ENCODE measurements at places on chromosomes 3 and 15. TPM values are rescaled to one million over a fixed set of nuclear protein-coding genes. Genes with fewer than 3 reads are reported as not detected.

- no peak overlapping the region for H3K4me3 ChIP-seq
- no peaks in the 10 kb centered on the region for H3K36me3 ChIP-seq
- DNase-seq = no peak
- H3K27me3 ChIP-seq = no peaks in the 10 kb centered on the region
Measured at GRCh38 chr3:9015250-9015649, 52.0 kb upstream of the RAD18 start.

The PSTPIP1 gene
- total RNA-seq = not detected

- H3K4me3 ChIP-seq = no peak overlapping the region
- H3K27ac ChIP-seq = no peak overlapping the region
- H3K27me3 ChIP-seq = no peaks in the 10 kb centered on the region
- DNase-seq = no peak
- H3K36me3 ChIP-seq = no peaks in the 10 kb centered on the region
- peaks cover 30% of the 10 kb centered on the region for H3K4me1 ChIP-seq
Measured at GRCh38 chr3:173748105-173748504, 350.6 kb downstream of the NLGN1 start.

The PLA2G4D gene
- not detected for total RNA-seq

The SGO1 gene
- 29.4 TPM for total RNA-seq

- H3K4me1 ChIP-seq = peaks cover 7% of the 10 kb centered on the region
- H3K27ac ChIP-seq = no peak overlapping the region
- no peak overlapping the region for H3K4me3 ChIP-seq
- DNase-seq = no peak
- H3K36me3 ChIP-seq = peaks cover 12% of the 10 kb centered on the region
Measured at GRCh38 chr3:138326866-138327595, 2.6 kb downstream of the NME9 start.

The ASB14 gene
- total RNA-seq = 0.40 TPM

GRCh38 chr3:144018776-144019175 lies 47.2 kb downstream of the DIPK2A start:
- no peaks in the 10 kb centered on the region for H3K36me3 ChIP-seq
- H3K27me3 ChIP-seq = no peaks in the 10 kb centered on the region
- H3K4me1 ChIP-seq = no peaks in the 10 kb centered on the region
- no peak for DNase-seq

- H3K27ac ChIP-seq = peak overlapping the region; percentile 47
- DNase-seq = no peak
- H3K36me3 ChIP-seq = peaks cover 19% of the 10 kb centered on the region
- no peaks in the 10 kb centered on the region for H3K27me3 ChIP-seq
- peaks cover 66% of the 10 kb centered on the region for H3K4me1 ChIP-seq
Measured at GRCh38 chr3:4748701-4749378, 230.4 kb upstream of the BHLHE40 start.

The SUCNR1 gene
- total RNA-seq = 0.07 TPM

- H3K4me3 ChIP-seq = no peak overlapping the region
- H3K27me3 ChIP-seq = peaks cover 56% of the 10 kb centered on the region
- H3K27ac ChIP-seq = no peak overlapping the region
- no peak for DNase-seq
- H3K36me3 ChIP-seq = no peaks in the 10 kb centered on the region
Measured at GRCh38 chr15:74252291-74252690, 16.2 kb downstream of the CCDC33 start.

DNA sequence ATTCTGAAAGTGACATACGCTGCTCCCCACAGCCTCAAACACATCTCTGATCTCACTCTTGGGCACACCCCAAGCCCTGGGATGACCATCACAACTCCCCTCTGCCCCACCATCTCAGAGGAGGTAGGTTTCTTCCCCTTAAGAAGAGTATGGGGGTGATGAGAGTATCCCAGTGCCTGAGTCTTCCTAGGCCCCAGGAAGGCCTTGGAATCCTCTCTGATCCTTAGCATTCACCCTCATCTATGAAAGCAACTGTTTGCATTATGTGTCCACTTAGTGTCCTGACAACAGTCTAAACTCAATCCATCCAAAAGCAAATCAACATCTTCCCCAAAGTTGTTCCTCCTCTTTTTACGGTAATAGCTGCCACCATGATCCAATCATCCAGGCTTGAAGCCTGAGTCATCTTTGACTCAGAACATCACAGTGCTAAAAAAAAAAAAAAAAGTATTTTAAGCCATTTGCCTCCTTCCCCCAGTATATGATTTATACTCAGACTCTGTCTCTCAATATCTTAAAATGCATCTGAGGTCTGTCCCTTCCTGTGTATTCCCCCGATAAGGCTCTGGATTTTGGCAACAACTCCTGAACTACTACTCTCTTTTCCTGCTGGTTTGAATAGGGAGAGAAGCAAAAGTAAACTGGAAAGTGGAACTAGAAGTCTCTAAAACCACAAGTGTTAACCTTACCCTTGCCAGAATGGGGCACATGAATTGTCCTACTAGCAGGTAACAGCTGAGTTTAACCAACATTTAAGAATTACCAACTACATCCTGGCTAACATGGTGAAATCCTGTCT lies 22.5 kb downstream of the POPDC2 start:
- no peaks in the 10 kb centered on the region for H3K27me3 ChIP-seq
- no peak overlapping the region for H3K27ac ChIP-seq
- H3K36me3 ChIP-seq = no peaks in the 10 kb centered on the region
- DNase-seq = no peak

DNA sequence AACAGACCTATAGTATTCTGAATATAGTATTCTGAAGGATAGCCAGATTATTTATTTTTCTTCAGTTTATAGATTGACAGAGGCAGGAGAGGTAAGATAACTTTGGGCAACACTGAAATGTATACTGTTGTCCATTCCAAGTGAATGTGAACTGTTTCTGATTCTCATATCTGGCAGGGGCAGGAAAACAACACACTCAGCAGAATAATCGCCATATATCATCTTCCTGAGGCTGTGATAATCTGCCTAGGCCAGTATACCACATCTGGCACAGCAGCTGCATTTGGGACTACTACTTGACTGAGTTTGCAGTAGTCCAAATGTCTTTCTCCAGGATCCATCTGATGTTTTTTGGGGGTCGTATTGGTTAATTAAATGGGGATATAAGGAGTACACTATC lies 22.4 kb upstream of the SETD2 start:
- DNase-seq = no peak
- H3K4me3 ChIP-seq = no peak overlapping the region
- no peaks in the 10 kb centered on the region for H3K27me3 ChIP-seq
- no peaks in the 10 kb centered on the region for H3K4me1 ChIP-seq

DNA sequence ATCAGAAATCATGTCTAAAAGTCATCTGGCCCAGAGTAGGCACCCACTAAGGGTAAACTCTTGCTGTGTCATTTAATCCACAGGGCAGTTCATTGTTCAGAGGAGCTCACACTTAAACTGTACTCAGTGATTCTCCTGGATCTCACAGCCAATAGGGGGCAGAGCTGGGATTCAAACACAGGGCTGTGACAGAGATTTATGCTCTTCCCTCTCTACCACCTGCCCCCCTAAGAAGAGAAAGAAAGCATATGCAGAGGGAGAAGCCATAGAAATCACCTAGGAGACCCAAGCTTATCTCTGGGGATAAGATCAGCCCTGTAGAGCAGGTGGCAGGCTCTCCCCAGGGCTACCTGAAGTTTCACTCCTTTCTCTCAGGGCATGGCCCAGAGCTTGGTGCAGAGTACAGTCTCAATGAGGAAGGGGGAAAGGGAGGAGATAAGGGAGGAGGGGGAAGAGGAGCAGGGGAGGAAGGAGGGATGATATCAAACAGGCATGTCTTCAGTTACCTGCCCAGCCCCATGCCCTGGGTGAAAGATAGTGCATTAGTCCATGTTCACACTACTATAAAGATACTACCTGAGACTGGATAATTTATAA lies 51.8 kb upstream of the ADPGK start:
- H3K4me3 ChIP-seq = no peak overlapping the region
- no peaks in the 10 kb centered on the region for H3K36me3 ChIP-seq
- H3K4me1 ChIP-seq = no peaks in the 10 kb centered on the region
- peaks cover 92% of the 10 kb centered on the region for H3K27me3 ChIP-seq
- no peak overlapping the region for H3K27ac ChIP-seq

The NRG4 gene
- 0.71 TPM for total RNA-seq

The TRH gene
- not detected for total RNA-seq

The SEMA5B gene
- not detected for total RNA-seq

DNA sequence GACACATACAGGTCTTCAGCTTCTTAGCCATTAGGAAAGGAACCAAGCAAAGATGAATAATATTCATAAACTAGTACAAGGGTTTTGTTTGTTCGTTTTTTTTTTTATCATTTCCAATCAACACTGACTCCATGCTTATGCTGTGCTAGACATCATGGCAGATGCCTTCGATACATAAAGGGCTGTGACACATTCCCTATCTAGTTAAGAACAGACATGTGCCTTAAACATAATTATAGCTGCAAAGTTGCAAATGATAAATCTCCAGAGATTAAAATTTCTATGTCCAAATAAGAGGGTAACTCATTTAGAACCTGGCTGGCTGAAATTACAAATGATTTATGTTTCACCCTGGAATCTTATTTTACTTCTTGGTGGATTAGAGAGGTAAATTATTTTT lies 386.4 kb downstream of the LSAMP start:
- H3K36me3 ChIP-seq = no peaks in the 10 kb centered on the region
- H3K4me1 ChIP-seq = peaks cover 9% of the 10 kb centered on the region
- no peak overlapping the region for H3K27ac ChIP-seq
- DNase-seq = no peak
- H3K27me3 ChIP-seq = no peaks in the 10 kb centered on the region

DNA sequence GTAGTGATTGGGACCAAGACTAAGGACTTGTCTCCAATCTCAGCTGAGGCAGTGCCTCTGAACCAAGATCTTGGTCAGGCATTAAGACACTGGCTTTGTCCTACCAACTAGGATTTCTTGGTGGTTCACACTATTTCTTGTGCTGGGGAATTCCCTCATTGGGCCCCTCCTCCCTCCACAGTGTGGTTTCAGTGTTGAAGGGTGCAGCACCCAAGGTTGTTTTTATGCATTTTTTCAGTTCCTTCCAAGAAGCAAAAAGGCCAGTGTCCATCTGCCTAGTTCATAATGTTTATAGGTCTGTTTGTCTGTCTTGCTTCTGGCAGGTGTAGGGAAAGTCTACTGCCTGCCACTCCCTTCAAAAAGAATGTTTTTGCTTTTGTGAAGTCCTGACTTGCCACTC lies 10.6 kb upstream of the ITPKA start:
- no peaks in the 10 kb centered on the region for H3K4me1 ChIP-seq
- no peak for DNase-seq
- peaks cover 10% of the 10 kb centered on the region for H3K36me3 ChIP-seq
- no peak overlapping the region for H3K27ac ChIP-seq

The TWF2 gene
- 49.1 TPM for total RNA-seq

GRCh38 chr3:3366386-3366785 lies 186.9 kb upstream of the CRBN start:
- H3K27ac ChIP-seq = no peak overlapping the region
- no peak overlapping the region for H3K4me3 ChIP-seq
- no peaks in the 10 kb centered on the region for H3K27me3 ChIP-seq
- H3K36me3 ChIP-seq = no peaks in the 10 kb centered on the region
- no peaks in the 10 kb centered on the region for H3K4me1 ChIP-seq
- DNase-seq = no peak

The CPA3 gene
- total RNA-seq = not detected

- H3K36me3 ChIP-seq = no peaks in the 10 kb centered on the region
- no peak for DNase-seq
- H3K27ac ChIP-seq = no peak overlapping the region
- no peaks in the 10 kb centered on the region for H3K27me3 ChIP-seq
- H3K4me3 ChIP-seq = no peak overlapping the region
Measured at GRCh38 chr15:93929375-93930094, 301.8 kb upstream of the MCTP2 start.

- H3K27ac ChIP-seq = no peak overlapping the region
- H3K4me1 ChIP-seq = no peaks in the 10 kb centered on the region
- H3K36me3 ChIP-seq = no peaks in the 10 kb centered on the region
- no peak overlapping the region for H3K4me3 ChIP-seq
Measured at GRCh38 chr3:60182697-60183096, 1068.6 kb downstream of the FHIT start.

The SLC26A6 gene
- total RNA-seq = 27.0 TPM

The GPR62 gene
- not detected for total RNA-seq

DNA sequence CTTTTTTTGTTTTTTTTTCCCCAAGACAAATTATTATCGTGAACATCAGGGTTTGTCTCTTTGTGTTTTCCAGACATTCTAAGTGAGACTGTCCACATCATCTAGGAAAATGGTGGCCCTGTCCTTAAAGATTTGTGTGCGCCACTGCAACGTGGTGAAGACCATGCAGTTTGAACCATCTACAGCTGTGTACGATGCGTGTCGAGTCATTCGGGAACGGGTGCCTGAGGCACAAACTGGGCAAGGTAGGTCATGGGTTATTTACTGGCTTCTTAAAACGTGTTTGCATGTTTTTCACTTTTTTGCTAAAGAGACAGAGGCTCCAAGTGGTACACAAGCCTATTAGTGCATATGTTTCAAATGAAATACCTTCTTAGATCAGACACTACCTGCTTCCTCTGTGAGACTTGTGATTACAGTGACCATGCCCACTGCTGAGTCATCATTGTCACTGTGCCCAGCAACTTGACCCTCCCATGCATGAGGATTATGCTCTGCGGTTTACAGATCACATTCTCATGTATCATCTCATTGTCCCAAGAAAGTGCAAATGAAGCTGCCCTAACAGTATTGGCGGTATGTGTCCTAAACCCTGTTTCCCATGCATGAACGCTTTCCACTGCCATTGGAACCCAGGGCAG lies 395.2 kb upstream of the TPM1 start:
- no peak overlapping the region for H3K4me3 ChIP-seq
- H3K4me1 ChIP-seq = peaks cover 12% of the 10 kb centered on the region
- peaks cover 17% of the 10 kb centered on the region for H3K27me3 ChIP-seq

DNA sequence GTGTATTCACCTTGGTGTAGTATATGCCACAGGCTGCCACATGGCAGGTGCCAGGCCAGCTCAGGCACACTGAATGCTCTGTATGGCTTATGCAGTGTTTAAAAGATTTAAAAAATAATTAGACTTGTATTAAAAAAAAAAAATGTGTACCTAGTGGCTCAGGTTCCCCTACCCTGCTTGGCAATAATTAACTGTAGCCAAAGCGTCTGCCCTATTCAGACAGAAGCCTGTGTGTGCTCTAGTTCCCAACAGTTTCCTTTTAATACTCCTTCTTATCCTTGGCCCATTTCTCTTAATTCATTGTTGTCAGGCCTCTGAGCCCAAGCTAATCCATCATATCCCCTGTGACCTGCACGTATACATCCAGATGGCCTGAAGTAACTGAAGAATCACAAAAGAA lies 752.2 kb upstream of the CFAP20DC start:
- no peak for DNase-seq
- no peaks in the 10 kb centered on the region for H3K4me1 ChIP-seq
- H3K27ac ChIP-seq = no peak overlapping the region
- no peak overlapping the region for H3K4me3 ChIP-seq
- H3K36me3 ChIP-seq = no peaks in the 10 kb centered on the region
- H3K27me3 ChIP-seq = no peaks in the 10 kb centered on the region

The GABRA5 gene
- total RNA-seq = not detected

The LRRC15 gene
- not detected for total RNA-seq
